ENCODE measurements at places on chromosomes 7 and 10.

DNA sequence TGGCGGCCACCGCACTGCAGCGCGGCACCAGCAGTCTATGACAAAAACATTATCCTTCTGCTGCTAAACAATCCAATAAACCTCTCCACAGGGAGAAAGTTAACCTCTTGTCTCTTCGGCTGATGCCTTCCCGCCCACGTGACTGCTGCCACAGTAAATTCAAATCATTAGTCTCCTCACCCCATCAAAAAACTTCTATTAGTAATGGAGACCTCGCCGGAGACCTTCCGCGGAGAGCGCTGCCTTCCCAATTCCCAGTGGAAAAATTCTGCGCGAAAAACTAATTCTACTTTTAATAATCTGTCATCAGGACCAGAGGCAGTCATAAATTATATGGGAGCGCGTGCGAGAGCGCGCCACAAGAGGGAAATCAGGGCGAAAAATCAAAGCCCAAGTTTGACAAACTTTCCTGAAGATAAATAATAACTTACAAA lies 90.0 kb upstream of the PAX2 start:
- DNase-seq: no peak

- no peak for DNase-seq
Measured at GRCh38 chr7:43495572-43495971, 87.3 kb upstream of the STK17A start.

GRCh38 chr10:121526135-121526790 lies 72.0 kb downstream of the FGFR2 start:
- DNase-seq: no peak

DNA sequence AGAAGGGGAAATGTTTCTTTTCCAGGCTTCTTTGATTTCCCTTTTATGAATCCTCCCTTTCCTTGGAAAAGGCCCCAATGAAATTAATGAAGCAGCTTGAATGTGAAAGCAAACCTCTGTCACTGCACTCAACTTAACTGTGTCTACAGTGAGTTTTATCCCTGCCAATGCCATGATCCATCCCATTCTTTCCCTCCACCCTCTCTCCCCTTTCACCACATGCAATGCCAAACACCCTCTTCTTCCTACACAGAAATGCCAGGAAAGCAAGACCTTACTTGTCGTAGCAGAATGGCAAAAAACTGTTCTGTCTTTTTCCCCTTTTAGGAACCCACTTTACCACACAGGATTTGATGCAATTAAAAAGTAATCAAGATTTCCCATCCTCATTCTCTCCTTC lies 47.3 kb upstream of the TRIL start:
- peak; percentile 44 for DNase-seq

- DNase-seq: no peak
Measured at GRCh38 chr7:40810274-40810673, 675.5 kb downstream of the SUGCT start.

DNA sequence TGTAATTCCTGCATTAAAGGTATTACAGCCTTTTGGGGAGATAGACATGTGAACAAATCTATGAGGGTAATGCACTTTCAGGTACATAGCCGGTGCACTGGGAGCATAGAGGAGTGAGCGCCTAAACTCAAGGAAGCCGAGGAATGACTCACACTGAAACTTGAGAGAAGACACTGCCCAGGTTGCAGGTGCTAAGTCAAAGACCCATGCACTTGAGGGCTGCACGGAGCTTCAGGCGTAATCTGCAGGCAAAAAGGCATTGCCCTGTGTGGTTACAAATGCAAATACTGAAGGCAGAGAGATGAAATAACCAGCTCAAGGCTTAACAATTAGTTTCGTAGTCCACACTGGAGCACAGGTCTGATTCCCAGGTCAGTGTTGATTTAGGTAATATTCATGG lies 51.0 kb upstream of the OSBPL3 start:
- no peak for DNase-seq

- no peak for DNase-seq
Measured at GRCh38 chr10:5788969-5789368, 24.3 kb downstream of the GDI2 start.

DNA sequence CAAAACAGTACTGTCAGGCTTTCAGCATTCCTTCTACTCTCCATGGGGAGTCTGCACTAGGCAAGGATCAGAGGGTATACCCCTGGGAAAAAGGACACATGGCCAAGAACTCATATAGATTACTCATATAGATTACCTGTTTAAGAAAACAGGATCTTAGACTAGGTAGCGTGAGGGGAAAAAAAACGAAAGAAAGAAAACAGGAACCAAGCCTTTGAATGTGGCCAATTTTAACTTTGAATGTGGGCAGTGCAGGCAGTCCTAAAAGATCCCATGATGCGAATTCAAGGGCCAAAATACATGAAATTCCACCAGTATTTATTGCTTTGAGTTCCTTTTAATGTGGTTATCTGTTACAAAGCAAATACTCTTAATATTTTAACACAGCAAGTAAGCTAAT lies 108.6 kb upstream of the TAC1 start:
- DNase-seq: no peak

GRCh38 chr7:148915211-148915610 lies 31.1 kb upstream of the EZH2 start:
- no peak for DNase-seq

DNA sequence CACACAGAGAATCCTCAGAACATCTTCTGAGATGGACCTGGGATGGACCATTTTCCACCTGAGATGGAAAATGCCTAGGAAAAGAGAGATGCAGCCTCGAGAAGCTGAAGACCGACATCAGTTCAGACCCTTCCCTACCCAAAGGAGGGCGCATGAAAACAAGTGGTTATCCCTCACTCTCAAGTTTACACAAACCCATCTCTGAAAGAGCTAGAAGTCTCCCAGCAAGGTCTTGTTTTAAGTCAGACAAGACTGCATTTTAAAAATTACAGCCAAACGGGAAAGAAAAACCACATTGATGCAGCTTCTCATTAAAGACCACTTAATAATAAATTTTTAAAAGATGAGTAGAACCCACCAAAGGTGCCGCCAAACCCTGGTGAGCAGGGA lies 1.3 kb downstream of the RAPGEF5 start:
- DNase-seq: no peak

- DNase-seq: no peak
Measured at GRCh38 chr7:6350433-6351058, 78.1 kb upstream of the CYTH3 start.
